ENCODE measurements at places on chromosomes 2 and 18.

- DNase-seq, result no peak
Measured at GRCh38 chr2:132586101-132586511, 83.9 kb downstream of the LYPD1 start.

DNA sequence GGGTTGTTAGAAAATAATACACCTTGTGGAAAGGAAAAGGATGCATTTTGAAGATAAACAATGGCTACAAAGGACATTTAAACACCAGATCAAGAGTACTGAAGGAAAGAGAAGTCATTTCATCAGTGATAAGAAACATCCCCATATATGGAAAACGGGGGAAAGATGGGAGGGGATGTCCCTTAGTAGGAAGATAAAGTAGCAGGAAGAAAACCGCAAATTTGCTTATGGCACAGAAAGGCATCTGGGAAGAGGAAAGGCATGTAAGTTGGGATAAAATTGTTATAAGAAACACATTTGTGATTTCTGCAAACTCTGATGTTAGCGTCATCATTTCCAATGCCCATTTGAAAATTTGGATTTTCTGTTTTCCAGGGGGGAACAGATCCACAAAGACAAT, 10.5 kb upstream of the LYPD1 start:
- DNase-seq, result no peak

- DNase-seq, result no peak
Measured at GRCh38 chr18:48680339-48681250, 141.8 kb downstream of the CTIF start.

DNA sequence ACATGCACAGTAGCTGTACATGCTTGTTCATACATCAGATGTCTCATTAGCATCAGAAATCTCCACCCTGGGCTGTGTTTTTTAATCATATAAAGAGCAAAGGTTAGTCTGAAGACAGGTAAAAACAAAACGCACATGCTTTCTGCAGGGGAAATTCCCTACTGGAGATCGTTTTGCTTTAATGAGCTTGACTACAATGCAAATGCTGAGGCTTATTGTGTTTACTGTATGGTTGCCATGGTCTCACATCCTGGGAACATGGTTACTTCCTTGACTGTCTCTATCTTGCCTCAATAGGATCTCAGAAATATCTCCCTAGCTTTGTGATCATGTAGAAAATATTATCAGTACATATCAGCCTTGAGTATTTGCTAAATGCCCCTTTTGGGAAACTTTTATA, 336.5 kb upstream of the TFPI start:
- no peak for DNase-seq

- no peak for DNase-seq
Measured at GRCh38 chr2:3633089-3633981, 24.7 kb upstream of the ALLC start.

GRCh38 chr18:48023334-48024008, 93.0 kb upstream of the SMAD2 start:
- DNase-seq, result peak; percentile 55

DNA sequence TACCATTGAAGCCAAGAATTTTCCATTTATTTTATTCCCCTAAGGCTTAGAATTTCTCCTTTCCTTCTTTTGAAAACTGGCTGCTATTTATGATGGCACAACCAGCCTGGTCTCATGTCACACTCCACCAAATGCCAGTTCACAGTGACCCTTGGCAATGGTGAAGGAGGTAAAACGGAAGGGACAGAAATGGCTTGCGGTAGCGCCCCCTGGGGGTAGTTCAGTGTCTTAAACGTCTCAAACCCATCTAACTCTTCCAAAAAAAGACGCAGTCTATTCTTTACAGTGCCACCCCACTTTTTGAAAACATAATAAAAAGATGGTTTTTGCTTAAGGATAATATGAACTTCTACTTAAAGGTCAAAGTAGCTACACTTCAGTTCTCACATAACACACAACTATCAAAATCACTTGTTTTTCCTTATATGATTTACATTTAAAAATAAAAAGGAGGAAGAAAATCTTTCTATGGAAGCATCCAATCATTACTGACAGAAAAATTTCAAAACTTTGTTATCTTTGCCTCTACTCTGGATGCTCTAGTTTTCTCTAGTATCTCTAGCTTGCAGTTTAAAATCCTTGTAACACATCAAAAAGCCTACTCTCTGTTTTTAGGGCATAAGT, 28.0 kb downstream of the PNO1 start:
- peak; percentile 41 for DNase-seq

- no peak for DNase-seq
Measured at GRCh38 chr18:28512357-28512756, 335.4 kb upstream of the CDH2 start.

DNA sequence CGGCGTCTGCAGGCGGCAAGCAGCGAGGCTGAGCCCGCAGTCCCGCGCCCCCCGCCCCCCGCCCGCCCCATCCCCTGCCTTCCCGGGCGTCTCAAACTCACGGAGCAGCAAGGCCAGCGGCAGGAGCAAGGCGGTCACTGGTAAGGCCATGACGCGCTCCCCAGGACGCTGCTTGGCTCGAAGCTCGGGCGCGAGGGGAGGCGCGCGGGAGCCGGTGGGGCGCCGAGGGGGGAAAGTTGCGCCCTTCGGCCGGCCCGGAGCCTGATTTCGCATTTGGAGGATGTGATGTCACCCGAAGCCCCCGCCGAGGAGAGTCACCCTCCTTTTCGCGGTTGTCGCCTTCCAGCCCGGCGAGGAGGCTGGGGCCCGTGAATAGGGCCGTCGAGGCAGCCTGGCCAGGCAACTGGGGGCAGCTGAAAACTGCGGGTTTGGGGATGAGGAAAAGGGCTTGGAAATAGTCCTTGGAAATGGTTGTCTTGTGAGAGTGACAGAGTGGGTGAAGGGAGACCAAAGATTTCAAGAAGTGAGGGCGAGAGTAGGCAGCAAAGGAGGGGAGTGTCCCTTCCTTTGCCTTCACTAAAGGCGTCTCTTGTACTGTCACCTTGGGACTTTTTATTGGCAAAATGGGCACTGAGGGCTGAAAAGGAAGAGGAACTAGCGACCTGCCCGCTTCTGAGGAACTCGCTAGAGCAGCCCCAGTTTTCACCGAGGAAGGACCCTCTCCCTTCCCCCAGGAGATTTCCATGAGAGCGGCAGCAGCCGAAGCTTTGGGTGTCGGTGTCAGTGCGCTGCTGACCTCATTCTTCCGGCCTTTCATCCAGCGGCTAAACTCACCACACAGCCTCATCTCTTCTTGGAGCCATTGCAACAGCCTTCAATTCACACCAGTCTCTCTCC, at the start of gene CD8A:
Gene CD8A (minus strand): TSS at position 238 of the 897 bp plus-strand sequence. CDS start 88 bp downstream, at position 150.
- DNase-seq, result peak; percentile 53

DNA sequence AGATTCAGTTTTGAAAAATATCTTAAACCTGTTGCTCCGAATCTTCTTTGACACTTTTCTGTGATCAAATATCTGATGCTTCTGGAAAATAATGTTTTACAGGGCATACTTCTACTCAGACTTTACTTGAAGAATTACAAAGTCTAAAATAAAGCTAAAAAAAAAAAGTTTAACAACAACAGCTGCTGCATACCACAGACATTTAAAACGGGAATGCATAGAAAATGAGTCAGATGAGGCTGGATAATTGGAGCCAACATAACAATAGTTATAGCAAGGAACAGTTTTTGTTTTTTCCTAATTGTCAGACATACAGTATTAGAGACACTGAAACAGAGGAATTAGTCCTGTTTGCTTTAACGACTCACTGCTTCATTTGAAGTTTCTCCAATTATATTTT, 1090.2 kb downstream of the SUCLG1 start:
- no peak for DNase-seq

GRCh38 chr2:84243788-84244733, 215.0 kb downstream of the SUCLG1 start:
- no peak for DNase-seq

DNA sequence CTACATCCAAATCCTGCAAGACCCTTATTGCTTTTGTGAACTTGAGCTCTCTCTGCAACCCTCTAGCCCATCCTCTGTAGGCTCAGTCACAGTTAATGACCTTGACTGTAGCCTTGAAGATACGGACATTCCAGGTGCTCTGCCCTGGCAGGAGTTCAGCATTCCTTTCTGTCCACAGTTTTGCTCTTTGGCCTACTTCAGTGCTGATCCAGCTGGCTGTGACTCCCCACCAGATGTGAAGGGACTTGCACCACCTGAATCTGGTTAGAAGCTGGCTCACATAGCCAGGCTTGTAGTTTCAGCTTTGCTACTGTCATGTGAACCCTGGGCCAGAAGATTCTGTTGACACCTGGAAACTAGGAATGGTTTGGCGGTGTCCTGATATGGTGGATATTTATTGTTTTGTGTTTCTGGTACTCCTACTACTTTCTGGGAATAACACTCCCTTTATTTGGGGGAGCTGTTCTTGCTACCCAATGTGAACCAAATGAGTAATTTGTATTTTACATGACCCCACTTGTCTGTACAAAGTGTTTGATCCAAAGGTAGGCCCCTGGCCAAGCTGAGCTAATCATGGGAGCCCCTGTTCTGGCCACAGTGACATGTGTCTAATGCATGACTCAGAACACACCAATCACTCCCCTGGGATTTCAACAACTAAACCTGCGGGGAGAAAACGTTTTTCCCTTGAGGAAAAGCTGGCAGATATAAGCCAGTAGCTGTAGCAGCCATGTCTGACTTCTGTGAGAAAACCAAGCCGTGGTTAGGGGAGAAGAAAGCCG, 73.4 kb downstream of the CDCA7 start:
- DNase-seq, result no peak

DNA sequence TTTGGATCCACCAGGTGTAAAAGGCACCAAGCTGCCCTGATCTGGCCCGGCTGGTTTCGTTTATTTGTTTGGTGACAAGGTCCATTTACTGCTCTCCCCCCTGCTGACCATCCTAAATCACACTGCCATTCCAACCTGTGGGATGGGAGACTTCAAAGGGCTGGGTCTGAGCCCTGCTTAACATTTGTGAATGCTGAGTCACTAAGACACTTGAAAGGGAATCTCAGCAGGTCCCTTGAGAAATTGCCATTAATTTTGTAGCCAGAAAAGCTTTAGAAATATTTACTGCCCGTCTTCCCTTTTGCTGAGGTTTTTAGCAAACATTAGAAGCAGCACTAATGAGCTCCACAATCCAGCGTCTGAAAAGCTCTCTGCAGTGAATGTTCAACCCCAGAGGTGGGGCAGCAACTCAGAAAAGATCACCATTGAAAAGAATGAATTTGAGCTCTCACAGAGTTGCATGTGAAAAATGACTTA, 133.8 kb downstream of the ARL4C start:
- DNase-seq, result no peak

GRCh38 chr2:82254728-82255127, 1950.2 kb upstream of the LRRTM1 start:
- DNase-seq, result no peak

DNA sequence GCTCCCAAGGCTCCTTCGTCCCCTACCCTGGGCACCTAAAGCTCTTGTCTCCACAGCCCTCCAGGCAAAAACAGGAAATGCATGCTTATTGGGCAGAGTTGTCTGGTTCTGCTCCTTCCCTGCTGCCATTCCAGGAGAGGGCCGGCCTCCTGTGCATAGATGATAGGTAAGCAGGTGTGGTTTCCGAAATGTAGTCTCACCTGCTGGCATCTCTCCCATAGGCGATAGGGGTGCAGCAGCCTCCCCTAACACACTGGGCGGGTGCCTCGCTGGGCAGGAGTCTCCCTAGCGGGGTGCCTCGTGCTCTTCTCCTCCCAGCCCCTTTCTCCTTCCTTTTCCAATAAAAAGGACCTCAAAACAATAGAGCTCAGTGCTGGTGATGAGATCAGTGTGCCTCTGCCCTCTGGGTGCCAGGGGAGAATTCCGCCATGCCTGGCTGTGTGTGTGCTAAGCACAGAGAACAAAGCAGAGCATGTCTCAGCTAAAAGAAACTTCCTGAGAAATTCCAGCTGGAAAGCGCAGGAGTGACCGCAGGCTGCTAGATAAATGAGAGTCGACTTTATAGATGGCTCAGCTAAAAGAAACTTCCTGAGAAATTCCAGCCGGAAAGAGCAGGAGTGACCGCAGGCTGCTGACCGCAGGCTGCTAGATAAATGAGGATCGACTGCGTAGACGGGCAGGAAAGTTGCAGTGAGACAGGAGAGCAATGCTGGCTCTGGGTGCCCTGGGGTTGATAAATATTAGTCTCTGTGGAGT, 11.3 kb upstream of the PXDN start:
- no peak for DNase-seq

DNA sequence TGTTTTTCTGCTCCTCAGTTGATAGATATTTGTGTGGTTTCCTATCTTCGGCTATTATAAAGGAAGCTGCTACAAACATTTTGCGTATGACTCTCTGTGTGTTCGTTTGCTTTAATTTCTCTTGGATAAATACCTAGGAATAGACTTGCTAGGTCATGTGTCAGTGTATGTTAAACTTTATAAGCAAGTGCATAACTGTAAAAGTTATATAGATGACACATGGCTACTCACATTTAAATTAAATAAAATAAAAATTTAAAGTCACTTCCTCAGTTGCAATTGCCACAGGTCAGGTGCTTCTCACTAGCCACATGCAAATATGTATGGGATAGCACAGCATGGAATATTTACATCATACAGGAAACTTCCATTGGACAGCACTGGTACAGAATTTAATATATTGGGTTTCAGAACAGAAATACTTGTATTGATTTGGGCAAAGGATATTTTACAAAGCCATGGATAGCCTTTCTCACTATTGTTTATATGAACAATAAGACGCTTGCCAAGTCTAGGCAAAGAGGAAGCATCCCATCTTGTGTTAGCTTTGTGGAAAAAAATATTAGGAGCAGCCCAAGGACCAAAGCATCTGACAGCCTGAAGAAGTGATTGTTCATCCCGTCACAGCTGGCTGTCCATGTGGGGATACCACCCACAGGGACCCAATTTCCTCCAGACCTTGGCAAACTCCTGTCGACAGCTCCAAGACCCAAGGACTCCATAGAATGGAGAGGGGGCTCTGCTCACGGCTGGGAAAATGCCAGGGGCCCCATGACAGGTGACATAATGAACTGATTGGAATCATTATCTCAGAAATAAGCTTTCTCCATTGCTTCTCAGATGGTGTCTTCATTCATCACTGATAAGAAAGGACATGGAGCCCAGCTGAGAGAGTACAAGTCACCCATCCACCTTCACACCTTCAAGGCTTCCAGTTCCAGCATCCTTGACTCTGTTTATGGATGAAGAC, 196.7 kb downstream of the SH3BP4 start:
- DNase-seq, result no peak

DNA sequence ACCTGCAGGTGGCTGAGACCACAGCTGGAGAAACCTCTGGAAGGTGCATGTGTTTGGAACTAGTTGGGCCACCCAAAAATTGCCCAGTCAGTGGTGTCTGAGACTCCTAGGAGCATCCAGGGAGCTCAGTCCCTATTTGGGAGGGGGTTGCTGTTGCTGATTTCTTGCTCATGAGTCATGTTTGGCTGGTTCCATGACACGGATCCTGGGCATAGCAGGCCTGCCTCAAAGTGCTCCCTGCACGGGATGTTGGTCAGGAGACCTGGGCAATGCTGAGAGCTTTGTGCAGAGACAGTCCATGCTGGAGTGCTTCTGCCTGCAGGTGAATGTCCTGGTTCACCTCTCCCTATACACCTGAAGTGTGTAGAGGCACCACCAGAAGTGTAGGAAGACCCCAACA, 194.2 kb downstream of the GLI2 start:
- DNase-seq, result no peak
